AG09309 (cell line): ENCODE measurements at places on chromosomes 2 and 18.

- DNase-seq: no peak
Observed at GRCh38 chr18:68394705-68395104, 320.2 kb downstream of the TMX3 start.

- no peak for DNase-seq
Observed at GRCh38 chr2:50691513-50691912, 340.4 kb downstream of the NRXN1 start.

- no peak for DNase-seq
Observed at GRCh38 chr2:158359846-158360245, 96.7 kb downstream of the CCDC148 start.

GRCh38 chr2:86372641-86373502 lies 35.4 kb upstream of the REEP1 start:
- no peak for DNase-seq

- DNase-seq: no peak
Observed at GRCh38 chr2:237407700-237408099, 6.3 kb downstream of the COL6A3 start.

GRCh38 chr2:113273981-113274380 lies 4.7 kb downstream of the PAX8 start:
- DNase-seq: no peak

DNA sequence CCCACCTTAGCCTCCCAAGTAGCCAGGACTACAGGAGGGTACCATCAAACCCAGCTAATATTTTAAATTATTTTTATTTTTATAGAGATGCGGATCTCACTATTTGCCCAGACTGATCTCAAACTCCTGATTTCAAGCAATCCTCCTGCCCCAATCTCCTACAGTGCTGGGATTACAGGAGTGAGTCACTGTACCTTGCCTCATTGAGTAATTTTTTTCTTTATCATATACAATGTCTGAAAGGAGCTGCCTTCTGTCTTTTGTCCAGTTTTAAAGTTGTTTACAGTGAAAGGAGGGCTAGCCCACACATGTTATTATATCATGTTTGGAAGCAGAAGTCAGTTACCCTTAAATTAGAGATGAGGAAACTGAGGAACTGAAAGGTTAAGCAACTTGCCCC lies 32.5 kb downstream of the PRKRA start:
- no peak for DNase-seq

- DNase-seq: no peak
Observed at GRCh38 chr2:223075301-223076270, 23.6 kb downstream of the KCNE4 start.

DNA sequence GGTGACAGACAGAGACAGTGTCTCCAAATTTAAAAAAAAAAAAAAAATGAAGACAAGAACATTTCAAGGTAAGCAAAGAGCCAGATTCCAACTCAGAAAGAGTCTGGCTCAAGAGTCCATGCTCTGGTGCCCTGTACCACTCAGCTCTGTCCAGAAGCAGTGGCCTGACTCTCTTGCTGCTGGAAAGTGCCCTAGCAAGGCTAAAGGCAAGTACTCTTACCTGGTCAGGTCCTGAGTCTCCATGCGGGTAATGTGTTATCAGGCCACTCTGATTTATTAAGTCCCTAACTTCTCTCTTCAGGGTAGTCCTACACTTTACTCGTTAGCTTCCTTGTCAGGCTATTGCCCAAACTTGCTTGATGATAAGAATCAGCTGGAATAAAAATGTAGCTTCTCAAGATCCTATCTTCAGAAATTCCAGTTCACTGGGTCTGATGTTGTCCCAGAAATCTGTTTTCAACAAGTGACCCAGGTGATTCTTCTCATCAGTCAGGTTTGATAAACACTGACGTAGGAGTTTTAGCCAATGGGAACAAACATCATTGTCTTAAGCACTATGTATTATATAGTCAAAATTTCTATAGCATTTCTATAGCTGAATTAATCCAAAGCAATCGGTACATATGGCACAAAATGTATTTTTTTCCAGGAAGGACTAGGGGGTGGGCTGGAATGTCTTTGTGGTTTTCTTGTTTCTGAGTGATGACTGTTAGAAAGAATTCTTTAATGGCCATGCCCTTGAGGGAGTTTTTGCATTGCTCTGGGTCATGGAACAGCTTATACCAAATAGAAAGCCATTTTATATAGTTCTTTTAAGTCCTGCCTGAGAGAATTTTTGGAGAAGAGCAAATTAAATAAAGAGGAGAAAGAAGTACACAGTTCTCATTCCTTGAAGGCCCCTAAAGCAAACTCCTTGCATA lies 139.9 kb upstream of the DNMT3A start:
- no peak for DNase-seq

DNA sequence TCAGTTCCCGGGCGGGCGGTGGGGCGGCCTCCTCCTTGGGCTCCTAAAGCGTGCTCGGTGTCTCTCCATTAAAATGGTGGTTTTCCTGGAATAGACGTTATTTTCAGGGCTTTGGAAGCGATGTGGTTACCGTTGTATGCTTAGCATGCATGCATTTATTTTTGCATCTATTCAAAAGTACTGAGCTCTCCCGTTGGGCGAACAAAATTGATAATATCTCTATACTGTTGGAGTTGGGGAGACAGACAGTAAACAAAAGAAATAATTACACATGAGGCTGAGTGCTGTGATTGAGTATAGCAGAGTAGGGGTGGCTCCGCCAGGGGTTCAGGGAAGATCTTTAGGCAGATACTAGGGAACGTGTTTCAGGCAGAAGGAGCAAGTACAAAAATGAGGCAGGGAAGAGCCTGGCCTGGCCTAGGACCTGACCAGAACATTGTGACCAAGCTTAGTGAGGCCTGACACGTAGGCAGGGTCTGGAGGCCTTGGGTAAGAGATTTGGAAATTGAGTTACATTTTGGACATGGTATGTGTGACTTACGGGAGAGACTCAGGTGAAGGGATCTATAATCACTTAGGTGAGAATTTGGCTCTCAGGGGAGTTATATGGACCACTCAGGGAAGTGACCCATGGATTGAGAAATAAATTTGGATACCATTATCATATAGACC lies 674 bp downstream of the NCAPH start:
- no peak for DNase-seq

DNA sequence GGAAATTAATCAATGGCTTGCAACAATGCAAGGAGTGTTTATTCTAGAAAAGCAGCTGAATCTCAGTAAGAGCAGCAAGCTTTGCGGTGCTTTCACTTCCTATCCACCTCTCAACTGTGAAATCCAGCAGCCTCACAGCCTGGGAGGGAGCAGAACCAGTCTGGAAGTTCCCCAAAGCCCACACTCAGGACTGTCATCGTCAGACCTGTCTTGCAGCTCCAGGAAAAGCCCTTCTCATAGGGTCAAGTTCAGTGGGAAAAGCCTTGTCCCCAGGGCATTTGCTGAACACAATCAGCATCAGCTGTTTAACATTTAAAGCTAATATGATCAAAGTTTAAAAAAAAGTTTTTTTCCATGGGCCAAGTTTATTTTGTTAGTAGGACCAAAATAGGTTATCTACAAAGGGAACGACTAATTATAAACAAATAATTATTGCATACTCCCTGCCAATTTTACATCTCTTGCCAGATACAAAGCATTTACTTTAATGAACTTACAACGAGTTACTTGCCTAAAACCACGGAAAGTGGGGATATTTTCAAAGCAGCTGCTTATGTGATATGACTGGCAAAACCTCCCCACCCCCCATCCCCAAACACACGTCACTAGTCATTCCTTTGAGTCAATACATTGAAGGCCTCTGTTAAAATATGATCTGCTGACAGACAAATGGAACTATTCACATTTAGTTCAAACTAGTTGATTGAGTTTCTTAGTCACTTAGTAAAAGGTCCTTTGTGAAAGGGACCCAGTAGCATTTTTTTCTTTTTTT lies 36.8 kb downstream of the PARD6G start:
- DNase-seq: no peak

GRCh38 chr2:213199871-213200270 lies 48.5 kb upstream of the IKZF2 start:
- no peak for DNase-seq

DNA sequence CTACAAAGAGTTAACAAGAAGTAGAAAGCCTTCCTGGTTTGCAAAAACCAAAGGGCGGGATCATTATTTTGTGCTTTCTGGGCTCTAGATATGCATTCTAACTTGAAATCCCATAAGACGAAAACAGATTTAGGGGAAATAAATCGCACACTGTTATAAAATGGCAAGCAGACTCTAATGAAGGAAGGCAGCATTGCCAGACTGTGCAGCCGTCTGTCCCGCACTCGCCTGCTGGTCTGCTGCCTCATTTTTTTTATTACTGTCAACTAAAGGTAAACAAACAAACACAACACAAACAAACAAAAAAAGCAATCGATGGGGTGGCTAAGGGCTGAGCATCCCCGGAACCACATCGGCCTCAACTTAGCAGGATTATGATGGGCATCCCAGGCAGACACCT lies 24.4 kb downstream of the ZNF521 start:
- no peak for DNase-seq

DNA sequence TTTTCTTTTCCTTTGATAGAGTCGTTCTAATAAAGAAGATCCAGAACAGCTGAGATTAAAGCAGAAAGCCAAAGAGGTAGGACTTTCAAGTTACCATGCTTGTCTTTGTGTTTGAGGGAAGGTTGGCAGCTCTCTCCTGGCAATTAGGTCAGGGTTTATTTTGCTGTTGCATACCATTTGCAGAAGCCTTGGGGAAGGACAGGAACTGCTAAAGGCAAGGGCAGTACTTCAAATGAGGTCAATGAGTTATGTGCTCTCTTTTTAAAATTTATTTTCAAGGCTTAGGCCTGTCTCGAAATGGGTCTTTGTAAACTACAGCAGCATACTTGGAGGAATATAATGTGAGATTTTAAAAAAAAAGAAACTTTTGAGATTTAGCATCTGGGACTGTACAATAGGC lies 108.9 kb downstream of the TAF4B start:
- no peak for DNase-seq

GRCh38 chr2:149365931-149366583 lies 35.7 kb downstream of the LYPD6 start:
- DNase-seq: no peak

DNA sequence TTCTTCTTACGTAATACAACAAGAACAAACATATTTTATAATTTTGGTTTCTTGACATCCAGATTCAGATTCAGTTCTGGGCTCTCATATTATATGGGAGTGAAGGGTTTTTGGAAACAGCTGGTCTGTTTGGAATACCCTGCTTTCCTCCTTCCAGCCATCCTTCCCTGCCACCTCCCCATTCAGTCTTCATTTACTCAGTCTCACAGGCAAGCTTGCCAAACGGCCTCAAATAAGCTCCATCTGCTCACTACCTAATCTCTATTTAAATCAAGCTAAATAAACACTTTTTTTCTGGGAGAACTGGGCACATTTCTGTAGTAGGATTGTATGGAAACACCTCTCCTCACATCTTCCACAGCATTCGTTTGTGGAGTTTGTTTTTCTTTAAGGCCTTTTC lies 147.5 kb downstream of the RND3 start:
- no peak for DNase-seq

DNA sequence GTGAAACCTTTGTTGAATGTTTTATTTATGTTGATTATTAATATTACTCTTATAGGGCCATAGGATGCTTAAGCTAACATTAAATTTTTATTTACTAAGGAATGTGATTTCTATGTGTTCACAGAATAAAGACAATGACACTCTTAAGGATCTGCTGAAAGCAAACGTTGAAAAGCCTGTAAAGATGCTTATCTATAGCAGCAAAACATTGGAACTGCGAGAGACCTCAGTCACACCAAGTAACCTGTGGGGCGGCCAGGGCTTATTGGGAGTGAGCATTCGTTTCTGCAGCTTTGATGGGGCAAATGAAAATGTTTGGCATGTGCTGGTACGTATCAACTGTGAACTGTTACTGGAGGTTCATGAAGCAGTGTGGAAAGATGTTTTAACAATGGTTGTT lies 20.4 kb downstream of the GORASP2 start:
- no peak for DNase-seq

- no peak for DNase-seq
Observed at GRCh38 chr2:235493775-235494715, at the start of gene AGAP1. Gene AGAP1 (plus strand): TSS chr2:235494043.

DNA sequence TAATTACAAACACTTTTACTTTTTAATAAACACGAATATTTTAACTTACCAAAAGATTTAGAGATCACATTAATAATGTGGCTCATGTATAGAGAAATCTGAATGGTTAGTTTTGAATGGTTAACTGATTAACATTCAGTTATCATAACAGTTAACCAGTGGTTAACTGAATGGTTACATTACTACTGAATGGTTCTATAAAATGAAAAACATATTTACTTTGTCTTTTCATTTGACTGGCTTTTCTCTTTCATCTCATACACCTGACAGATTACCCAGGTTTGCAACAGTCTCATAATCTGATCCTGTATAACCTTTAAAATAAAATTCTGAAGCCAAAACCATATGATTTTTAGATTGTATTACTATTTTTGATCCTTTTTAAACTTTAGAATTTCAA lies 91.9 kb downstream of the EPB41L5 start:
- no peak for DNase-seq

DNA sequence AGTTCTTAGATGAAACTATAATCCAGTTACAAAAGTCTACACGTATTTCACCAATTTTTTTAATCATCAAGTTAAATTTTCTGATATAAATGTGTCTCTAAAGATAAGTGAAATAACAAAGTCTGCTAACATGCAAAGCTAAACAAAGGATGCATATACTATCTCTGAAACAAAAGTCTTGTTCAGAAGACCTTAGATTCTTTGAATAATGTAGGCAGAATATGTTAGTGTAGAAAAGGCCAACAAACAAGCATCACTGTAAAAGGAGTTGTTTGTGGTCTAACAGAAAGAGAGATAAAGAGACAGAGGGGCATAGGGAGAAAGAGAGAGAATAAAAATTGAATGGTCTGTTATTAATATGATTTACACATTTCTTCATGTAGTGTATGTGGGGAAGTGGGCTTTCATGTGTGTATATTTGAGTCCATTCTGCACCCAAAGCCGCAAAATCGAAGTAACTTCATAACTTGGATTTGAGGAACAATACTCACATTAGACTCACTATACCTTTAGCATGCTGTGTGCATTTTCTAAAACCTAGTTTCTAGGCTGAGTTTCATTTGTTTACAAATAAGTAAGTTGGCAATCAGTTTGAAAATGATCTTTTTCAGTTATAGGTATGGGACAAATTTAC lies 734.8 kb upstream of the REG3G start:
- DNase-seq: no peak

DNA sequence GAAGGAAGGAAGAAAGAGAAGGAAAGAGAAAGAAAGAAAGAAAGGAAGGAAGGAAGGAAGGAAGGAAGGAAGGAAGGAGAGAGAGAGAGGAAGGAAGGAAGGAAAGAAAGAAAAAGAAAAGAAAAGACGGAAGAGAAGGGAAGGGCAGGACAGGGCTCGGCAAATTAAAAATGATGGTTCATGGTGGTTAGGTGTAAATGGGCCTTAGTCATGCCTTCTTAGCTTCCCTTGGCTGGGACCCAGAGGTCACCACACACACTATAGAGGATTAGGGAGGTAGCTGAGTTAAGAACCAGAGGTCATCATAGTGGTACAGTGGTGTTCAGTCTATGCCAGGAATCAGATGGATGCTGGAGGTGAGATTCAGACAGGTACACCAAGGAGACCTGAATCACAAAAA lies 9.3 kb upstream of the ATL2 start:
- DNase-seq: no peak
